Stimulated activated CD4-positive, alpha-beta T cell treated with anti-CD3 and anti-CD28 coated beads, Interleukin-2, amount 100 ng/mL, for 24 hours (primary cell): ENCODE measurements at places on chromosomes 7 and 10.

DNA sequence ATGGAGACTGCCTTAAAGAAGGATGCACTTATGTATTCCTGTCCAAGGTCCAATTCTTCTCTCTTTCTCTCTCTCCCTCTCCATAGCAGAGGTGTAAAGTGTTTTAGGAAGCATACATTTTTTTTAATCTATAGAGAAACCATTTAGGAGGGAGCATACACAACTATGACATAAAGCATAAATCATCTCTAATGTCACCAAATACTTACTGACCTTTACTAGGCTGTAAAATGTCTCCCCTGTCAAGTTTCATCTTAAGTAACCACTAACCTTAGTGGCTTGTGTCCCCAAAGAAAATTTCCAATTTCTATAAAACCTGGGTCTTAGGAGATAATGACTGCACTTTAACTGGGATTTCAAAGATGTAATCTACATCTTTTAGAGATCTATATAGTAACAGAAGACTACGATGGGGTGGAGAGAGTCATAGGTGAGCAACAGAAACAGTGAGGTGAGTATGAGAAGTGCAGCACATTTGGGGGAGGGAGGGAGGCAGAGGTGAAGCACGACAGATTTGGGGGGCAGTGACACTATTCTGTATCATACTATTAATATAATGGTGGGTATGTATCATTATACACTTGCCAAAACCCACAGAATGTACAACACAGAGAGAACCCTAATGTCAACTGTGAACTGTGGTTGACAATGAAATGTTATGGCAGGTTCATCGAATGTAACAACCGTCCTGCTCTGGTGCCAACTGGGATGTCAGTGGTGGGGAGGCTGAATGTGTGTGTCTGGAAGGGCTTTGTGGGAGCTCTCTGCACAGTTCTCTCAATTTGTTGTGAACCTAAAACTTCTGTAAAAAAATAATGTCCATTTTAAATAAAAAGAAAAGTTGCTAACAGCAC, 79.5 kb downstream of the PIP4K2A start:
- no peak for DNase-seq

DNA sequence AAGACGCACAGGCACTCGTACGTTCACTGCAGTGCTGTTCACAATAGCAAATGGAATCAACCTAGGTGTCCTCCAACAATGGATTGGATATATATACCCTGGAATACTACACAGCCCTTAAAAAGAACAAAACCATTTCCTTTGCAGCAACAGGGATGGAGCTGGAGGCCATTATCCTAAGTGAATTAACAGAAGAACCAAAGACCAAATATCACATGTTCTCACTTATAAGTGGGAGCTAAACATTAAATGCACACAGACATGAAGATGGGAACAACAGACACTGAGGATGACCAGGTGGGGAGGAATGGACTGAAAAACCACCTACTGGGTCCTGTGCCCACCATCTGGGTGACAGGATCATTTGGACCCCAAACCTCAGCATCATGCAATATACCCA, 52.0 kb upstream of the EBF3 start:
- DNase-seq: no peak

DNA sequence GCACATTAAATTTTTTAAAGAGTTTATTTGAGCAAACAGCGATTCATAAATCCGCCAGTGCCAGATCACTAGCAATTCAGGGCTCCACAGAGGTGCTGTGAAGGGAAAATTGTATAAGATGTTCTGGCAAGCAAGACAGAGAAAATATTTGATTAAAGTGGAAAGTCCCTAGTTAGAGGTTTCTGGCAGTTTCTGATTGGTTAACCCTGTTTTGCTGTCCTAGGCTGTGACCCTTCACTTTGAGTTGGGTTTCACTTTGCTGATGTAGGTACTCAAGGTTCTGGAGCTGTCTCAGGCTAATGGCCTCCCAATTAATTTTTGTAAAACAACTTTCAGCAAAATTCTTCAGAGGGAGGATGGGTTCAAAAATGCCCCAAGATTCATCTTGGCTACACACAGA, 79.4 kb upstream of the NXPH1 start:
- no peak for DNase-seq

GRCh38 chr10:30743586-30743985, 114.0 kb upstream of the LYZL2 start:
- DNase-seq: no peak

DNA sequence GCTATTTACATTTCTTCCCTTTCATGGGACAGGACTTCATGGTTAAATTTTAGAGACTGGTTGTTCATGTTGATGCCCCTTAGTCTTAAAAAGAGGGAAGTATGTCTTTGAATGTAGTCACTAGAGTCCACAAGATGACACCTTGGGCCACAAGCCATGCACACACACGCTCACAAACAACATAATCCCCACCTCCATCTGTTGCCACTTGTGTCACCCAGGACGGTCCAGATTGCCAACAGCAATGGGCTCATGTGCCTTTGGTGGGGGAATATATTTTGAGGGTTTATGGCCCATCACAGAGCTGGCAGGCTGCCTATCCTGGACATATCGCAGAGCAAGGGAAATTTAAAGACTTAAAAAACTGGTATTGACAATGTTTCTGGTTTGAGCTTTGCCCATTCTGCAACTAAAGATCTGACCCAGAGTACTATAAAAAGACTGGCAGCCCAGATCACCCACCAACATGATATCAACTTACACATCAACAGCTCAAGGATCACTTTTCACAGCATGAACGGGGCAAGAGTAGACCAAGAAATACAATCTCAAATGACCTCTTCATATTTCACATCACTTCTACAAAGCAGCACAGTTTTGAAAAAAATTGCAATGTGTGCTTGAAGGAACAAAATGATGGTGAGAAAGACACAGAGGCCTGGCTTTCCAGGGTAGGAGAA, 50.5 kb downstream of the STRA8 start:
- DNase-seq: no peak

- no peak for DNase-seq
Measured at GRCh38 chr7:3862774-3863173, 561.7 kb downstream of the SDK1 start.

DNA sequence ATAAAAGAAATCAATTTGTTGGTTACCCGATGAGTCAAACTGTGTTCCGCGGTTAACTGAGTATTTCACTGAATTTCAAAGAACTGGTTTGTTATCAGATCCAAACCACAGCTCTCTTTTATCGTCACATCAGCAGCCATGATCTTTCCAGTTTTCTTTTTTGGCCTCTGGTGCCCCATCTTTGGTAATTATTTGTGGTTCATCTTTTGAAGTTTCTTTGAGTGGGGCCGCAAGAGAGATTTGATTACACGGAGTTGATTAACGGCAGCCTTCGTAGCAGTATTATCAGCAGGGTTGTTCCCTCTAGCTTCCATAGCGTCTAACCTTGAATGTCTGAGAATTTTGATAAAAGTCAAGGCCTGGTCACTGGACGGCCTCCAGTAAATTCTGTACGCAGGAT, 154.9 kb upstream of the TNRC18 start:
- DNase-seq: no peak

DNA sequence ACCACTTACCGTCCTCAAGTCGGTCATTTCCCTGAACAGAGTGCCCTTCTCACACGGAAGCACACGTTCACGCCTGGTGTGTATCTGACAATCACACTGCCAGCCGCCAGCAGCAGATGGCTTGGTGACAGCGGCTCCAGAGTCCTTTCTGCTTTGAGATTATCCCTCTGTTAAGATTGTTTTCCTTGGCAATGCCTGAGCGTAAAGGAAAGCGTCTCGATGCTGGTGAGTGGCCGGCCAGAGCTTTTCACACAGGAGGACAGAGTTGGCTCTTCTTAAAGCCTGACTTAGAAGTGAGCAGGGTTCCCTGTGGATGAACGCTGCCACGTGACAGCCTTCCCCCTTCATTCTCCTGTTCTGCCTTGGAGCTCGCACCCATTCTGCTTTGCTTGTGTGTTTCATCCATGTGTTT, 22.1 kb upstream of the PRKAR1B start:
- DNase-seq: no peak

GRCh38 chr7:124375391-124375790, 342.5 kb upstream of the TMEM229A start:
- DNase-seq: no peak

GRCh38 chr7:108178398-108178797, 48.2 kb upstream of the LAMB4 start:
- DNase-seq: no peak

- DNase-seq: no peak
Measured at GRCh38 chr10:13961097-13961496, 369.6 kb downstream of the FRMD4A start.

GRCh38 chr7:126302639-126303038, 950.1 kb downstream of the GRM8 start:
- DNase-seq: no peak
